GM18507 (cell line): ENCODE measurements at places on chromosomes 1 and 21.

GRCh38 chr1:155352631-155353030 lies 31.9 kb downstream of the RUSC1 start:
- DNase-seq, result no peak

DNA sequence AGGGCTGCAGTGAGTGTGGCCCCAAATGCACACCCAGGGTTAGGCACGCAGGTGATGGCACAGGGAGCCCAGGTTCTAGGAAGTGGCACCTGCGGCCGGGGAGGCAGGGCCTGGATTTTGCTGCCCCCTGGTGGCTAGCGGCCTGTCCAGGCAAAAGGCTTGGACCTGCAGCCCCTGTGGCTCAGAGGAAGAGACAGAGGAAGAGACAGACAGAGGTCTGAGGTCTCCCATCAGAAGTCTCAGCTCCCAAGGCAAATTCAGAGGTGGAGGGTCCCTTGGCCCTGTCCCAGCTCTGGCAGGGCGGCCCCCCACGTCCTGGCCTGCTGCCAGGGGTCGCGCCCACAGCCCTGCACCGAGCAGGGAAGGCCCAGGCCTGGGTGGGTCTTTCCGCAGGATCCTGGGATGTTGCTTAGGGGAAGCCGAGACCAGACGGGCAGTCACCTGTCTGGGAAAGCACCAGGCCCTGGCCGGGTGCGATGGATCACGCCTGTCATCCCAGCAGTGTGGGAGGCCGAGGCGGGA lies 8.0 kb upstream of the TNFRSF14 start:
- no peak for DNase-seq

GRCh38 chr1:193629875-193630274 lies 443.5 kb upstream of the B3GALT2 start:
- no peak for DNase-seq

GRCh38 chr21:16500271-16500670 lies 770.5 kb downstream of the USP25 start:
- no peak for DNase-seq

DNA sequence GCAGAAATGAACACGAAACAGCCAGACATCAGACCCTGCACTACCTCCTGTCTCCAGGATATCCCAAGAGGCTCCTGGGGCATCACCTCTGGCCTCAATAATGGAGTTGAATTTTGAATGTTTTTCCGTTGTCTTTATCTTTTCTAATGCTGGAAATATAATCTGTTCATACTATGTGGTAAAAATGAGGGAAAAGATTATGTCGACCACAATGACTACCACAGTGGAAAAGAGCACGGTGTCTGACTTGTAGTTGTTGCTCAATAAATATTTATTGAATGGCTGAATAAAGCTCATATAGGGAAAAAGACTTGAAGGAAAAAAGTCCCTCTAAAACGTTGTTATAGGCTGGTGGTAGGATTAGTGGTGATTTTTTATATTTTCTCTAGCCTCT lies 44.6 kb upstream of the ROR1 start:
- no peak for DNase-seq

DNA sequence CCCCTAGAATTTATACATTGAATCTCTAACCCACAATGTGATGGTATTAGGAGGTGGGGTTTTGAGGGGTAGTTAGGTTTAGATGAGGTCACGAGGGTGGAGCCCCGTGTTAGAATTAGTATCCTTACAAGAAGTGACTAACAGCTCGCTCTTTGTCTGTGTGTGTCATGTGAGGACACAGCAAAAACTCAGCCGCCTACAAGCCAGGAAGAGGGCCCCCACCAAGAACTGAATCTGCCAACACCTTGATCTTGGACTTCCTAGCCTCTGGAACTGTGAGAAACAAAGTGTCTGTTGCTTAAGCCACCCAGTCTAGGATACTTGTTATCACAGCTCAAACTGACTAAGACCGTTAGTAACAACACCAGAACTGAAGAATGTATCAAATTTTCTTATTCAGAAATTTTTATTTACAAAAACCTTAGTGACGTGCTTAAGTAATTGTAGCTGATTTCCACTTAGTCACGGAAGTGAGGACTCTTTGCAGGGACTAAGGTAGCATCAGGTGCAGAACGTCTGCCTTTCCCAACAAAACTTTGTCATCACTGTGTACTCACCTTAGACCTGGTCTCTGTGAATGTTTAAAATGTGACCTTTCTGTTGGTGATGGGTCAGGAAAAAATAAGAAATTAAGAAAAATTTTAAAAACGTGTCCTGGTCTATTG lies 24.5 kb upstream of the LRRC8C start:
- no peak for DNase-seq

DNA sequence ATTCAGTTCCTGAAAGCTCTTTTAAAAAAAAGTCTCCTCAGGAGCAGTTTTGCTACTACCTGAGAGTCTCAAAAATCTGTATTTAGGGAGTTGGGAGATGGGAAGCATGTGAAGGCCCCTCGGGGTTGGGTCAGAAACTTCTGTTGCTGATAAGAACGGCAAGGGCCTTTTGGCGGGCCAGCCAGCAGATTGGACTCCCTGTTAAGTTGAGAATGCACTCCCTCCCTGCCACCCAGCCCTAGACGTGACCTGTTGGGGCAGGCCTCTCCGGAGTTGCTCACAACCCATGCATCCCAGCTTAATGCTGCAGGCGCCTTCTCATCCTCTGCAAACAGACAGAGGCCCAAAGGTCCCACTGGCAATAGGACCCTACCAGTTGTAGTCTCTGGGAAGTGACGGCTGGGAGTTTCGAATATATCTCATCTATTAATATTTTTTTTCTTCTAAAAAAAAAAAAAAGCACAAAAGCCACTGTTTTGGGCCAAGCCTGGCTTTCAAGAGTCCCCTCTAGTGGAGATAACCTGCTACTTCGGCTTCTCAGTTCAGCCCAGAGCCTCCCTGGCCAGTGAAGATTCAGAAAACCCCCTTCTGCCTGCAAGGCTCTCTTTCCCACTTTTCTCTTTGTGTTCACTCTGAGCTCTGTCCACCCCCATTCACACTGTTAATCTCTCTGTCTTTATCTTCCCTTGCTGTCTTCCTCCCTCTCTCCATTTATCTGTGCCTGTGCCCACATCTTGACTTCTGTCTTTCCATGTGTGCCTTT lies 5.3 kb downstream of the PLXNA2 start:
- no peak for DNase-seq

GRCh38 chr1:187763465-187763864 lies 934.7 kb downstream of the PLA2G4A start:
- DNase-seq, result no peak

DNA sequence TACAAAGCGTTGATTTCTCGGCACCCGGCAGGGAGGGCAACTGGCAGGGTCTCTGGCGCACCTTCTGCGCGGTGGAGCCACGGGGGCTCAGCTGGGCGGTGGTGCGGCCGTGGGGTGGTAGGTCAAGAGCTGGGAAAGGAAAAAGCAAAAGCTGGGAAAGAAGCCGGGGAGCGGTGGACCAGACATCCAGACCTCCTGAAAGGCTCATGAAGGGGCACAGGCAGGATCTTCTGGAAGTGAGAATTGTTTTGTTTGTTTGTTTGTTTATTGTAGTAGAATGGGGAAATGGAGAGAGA lies 7.2 kb upstream of the RNU1-1 start:
- DNase-seq, result no peak

GRCh38 chr1:36802018-36802417 lies 232.3 kb downstream of the GRIK3 start:
- no peak for DNase-seq

DNA sequence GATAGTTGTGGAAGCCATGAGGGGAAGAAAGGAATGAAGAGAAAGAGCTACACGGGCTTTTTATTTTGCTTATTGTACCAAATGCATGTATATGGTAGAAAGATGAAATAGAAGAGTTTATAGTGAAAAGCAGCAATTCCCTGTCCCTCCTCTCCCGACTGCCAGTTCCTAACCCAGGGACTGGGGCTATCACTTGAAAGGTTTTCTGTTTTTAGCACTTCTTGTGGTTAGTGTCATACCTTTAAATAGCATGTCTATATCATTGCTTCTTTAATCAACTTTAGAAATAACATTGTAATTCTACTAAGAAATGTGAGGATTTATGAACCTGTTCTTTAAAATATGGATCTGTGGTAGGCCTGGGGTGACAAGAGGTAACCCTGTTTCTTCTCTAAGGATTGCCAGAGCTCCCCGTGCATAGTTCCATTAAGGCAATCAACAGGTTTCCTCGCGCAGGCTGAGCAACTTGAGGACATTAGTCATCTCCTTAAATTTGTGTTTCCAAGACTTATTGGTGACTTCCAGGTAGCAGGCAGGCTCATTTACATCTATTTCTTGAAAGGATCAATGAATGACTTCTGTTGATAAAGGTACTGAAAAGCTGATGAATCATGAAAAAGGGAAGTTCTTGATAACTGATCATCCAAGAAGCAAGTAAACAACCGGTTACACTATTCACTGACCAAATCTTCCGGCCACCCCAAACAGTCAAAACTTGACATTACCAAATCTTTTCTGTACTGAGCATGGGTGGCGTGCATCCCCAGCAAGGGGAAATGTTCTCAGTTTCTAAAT lies 37.8 kb upstream of the S1PR1 start:
- DNase-seq, result peak; percentile 51

GRCh38 chr1:8524627-8525157 lies 206.8 kb downstream of the SLC45A1 start:
- DNase-seq, result no peak

DNA sequence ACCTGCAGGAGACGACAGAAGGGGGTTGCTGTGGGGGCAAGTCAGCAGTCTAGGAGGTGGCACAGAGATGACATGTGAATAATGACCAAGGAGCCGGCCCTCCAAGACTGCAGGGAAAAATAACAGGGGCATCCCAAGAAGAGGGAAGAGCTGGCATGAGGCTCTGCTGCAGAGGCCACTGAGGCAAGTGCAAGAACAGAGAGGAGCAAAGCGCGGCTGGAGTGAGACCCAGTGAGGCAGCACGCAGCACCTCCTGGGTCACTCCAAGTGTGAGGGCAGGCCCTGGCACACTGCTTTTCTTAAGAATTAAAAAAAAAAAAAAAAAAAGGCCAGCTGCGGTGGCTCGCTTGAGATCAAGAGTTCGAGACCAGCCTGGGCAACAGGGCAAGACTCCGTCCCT lies 80.1 kb downstream of the SLC66A1 start:
- DNase-seq, result no peak

- DNase-seq, result no peak
Measured at GRCh38 chr1:54766726-54767125, 2.4 kb upstream of the PARS2 start.

GRCh38 chr1:225855503-225856300 lies 26.5 kb downstream of the TMEM63A start:
- no peak for DNase-seq

GRCh38 chr1:14037101-14037847 lies 337.3 kb downstream of the PRDM2 start:
- no peak for DNase-seq

- DNase-seq, result no peak
Measured at GRCh38 chr1:66371233-66372005, 162.5 kb upstream of the SGIP1 start.

GRCh38 chr1:219067350-219067712 lies 106.3 kb upstream of the LYPLAL1 start:
- no peak for DNase-seq

DNA sequence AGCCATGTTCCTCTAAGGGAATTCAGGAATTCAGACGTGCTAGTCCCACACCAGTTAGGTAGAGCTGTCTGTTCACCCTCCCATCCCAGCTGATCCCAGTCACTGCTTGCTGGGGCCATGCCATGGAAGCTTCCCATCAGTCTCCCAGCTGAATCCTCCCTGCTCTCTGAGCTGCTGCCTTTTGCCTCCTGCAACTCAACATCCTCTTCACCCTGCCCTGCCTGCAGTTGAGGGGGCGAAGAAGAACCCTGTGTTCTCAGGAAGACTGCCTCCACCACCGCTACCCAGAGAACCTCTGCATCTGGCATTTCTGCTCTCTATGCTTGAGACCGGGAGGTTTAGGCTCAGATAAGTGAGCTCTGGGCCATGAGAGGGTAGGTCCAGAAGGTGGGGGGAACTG lies 16.2 kb downstream of the CDCA8 start:
- no peak for DNase-seq

- DNase-seq, result no peak
Measured at GRCh38 chr1:125066385-125066784, 3881.6 kb downstream of the SRGAP2C start.

DNA sequence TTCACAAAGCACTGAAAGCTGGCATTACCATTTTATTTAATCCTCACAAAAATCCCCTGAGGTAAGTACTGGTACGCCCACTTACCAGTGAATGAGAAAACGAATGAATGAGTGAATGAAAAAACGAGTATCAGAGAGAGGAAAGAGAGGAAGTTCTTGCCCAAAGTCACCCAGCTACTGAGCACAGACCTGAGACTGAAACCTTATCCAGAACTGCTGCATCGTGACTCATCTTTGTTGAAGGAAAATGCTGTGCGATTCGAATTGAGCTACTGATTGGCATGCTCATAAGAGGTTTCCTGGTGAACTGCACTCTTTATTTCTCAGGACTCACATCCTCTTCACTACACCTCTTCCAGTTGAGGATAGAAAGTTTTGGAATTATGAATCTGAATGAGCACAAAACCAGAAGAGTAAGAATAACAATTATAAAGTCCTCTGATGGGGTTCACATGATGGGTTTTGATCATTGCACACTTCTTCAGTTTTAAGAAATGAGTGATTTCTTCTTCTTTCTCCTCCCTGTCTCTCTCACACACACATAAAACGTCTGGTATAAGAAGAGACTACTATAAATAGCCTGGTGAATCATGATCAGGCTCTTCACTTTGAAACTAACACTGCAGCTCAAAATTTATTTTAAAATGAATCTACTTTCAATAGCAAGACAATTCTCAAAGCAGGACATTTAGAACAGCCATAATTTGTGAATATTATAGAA lies 32.1 kb downstream of the IL12RB2 start:
- DNase-seq, result no peak

DNA sequence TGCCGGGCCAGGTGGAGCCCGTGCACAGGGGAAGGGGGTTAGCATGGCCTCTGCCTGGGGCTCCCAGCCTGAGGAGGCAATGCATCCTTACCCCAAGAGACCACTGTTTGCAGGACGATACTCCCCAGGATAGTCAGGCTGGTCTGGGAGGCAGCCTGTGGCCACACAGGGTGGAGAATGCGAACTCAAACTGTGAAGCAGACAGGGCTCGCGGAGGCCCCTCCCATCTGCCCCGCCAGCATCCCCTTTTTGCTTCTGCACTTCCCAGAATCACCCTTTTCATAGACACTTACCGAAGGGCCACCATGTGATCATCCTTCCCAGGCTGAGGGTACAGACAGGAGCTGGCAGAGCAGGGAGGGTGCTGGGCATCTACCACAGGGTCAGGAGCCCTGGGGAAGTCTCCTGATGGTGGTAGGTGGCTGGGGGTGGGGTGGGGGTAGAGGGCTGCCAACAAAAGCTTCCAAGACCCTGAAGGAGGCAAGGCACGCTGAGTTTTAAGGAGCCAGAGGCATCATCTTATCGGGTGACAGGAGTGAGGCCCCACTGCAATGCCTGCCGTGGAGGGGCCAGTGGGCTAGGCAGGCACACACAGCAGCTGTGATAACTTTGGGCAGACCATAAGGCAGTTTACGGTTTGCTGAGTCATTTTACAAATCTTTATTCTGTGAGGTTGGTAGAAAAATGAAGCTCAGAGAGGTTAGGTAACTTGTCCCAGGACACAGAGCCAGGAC lies 31.3 kb upstream of the BTG2 start:
- DNase-seq, result no peak
